ENCODE measurements at places on chromosomes 5 and 9. TPM values are rescaled to one million over a fixed set of nuclear protein-coding genes. Genes with fewer than 3 reads are reported as not detected.

Gene DUSP1
- total RNA-seq: 58.5 TPM

Gene PCDHGB3
- total RNA-seq: 11.1 TPM

Gene AGXT2
- total RNA-seq: not detected

Gene IFNB1
- total RNA-seq: not detected

Gene RXFP3
- total RNA-seq: 0.98 TPM

Gene FBN2
- 8.1 TPM for total RNA-seq
